NCI-H187 treated with DMSO at 0.1 percent for 48 hours (cell line): ENCODE measurements at places on chromosomes 5 and 9.
A peak's percentile ranks its signal among the peaks of the same experiment; 100 is the strongest.

DNA sequence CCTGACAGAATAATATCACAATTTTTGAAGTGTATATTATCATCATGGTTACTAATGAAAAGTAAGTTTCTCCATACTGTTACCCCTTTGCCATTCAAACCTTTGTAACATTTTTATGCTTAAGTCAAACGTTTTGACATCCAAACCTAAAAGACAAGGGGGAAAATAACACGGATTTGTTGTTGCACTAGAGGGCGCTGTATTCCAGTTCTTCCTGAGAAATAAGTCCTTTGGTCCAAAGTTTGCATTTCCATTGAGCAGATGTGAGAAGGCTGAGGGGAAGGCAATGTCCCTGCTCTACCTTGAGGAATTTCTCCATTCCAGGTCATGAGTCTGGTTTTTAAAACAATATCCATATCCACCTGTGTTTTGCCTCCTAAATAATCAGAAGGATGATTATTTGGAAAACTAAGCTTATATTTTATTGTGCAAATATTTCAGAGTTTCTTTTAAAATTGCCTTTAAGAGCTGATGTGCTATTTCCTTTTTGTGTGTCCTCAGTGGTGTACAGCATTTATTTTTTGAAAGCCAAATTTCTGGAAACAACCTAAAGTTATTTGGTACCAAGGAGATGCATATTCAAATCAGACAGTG is 9.7 kb downstream of the LECT2 start:
- no peak for DNase-seq

GRCh38 chr5:131258733-131259132 is 5.1 kb upstream of the CDC42SE2 start:
- no peak for DNase-seq

DNA sequence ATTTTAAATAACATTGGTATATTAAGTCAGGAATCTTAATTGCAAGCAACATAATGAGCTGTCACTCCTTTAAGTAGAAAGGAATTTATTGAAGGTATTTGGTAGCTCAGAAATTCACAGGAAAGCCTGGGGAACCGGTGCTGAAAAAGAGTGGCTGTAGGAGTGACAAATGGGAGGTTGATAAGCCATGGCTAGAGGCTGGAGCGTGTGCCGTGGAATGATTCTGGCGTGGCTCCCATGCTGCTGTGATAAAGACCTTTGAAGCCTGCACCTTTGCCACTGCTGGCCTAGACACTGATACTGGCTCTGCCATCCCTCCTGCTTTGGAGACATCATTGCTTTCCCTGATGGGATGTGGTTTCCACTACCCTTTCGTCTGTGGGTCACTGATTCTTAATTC is 65.7 kb upstream of the ATG10 start:
- DNase-seq, result no peak

DNA sequence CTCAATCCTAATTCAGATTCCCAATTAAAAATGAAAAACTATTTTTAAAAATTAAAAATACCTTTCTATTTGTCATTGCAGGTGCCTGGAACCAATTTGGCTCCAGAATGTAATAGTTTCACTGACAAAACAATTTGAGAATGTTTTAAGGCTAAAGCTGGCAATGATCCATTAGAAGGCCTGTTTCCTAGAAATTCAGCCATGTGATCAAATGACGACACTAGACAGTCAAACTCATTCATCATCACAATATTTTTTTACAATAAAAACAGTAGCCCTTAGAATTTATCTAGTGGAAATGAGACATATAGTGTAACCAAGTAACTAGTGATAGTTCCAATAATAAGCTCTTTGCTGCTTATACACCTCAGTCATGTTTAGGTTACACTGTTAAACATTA is 75.4 kb upstream of the MAP3K1 start:
- DNase-seq, result no peak

DNA sequence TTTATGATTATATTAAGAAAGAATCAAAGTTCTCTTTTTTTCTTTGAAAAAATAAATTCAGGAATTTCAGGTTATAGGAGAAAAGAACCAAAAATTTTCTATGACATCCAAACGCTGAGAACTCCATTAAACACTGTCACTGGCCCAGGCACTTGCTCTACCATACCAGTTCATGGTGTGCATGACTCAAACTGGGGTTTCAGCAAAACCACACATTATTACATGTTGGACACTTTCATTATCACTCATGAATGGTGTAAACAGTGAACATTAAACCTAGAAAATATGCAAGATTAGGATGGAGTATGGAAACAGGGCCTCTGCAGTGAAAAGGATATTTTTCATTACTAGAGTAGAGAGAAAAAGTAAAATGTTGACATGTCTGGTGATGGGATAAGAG is 369.9 kb upstream of the FAM174A start:
- no peak for DNase-seq

- DNase-seq, result no peak
These were observed 499.5 kb upstream of the BRINP1 start for GRCh38 chr9:119868694-119869093.

DNA sequence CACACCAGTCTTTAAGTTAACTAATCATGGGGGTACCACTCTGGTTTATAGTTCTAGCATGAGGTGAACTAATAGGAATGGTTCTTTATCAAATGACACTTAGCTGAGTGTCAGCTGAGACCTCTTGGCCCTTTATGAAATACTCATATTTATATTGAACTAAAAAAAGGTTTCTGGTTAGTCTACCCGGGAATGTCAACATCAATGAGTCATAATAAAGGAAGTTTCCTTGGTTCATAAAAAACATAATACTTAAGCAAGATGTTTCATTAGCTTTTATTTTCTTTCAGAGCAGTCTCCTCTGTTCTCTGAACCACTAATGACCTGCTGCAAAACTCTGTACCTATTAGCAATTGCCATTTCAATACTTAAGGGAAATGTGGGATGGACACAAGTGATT is 13.7 kb downstream of the DAB2 start:
- no peak for DNase-seq

GRCh38 chr5:68440651-68441050 is 225.1 kb downstream of the PIK3R1 start:
- DNase-seq, result no peak

- no peak for DNase-seq
These were observed 272.8 kb downstream of the TAF11L14 start for GRCh38 chr5:17907094-17907493.

DNA sequence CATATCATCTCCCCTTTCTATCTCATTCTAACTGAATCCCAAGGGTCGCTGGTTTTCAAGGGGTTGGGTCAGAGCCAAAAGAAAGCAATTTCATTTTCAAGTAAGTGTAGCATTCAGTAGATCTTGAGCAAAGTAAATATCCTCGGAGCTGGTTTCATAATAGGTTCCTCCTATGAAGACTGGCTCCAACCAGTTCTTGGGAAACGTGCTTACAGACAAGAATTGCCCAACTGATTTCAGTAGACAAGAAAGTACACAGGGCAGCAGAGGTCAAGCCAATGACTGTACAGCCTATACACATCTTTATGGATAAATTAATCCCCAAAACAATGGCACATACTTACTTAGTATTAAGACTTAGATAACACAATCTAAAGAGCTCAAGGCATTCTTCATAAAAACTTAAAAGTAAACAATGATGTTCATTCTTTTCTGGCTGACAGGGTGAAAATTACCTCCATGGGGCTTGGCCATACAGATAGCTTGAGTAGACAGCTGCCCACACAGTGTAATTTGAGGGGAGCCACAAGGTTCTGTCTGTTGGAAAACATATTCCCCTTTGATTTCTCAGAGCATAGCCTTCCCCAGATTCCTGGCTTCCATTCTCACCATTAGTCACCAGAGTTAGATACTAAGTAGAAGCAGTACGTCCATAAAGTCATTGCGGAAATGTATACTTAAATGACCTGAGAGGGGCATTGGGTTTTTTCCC is 163.9 kb downstream of the ARRDC3 start:
- peak; percentile 18 for DNase-seq

DNA sequence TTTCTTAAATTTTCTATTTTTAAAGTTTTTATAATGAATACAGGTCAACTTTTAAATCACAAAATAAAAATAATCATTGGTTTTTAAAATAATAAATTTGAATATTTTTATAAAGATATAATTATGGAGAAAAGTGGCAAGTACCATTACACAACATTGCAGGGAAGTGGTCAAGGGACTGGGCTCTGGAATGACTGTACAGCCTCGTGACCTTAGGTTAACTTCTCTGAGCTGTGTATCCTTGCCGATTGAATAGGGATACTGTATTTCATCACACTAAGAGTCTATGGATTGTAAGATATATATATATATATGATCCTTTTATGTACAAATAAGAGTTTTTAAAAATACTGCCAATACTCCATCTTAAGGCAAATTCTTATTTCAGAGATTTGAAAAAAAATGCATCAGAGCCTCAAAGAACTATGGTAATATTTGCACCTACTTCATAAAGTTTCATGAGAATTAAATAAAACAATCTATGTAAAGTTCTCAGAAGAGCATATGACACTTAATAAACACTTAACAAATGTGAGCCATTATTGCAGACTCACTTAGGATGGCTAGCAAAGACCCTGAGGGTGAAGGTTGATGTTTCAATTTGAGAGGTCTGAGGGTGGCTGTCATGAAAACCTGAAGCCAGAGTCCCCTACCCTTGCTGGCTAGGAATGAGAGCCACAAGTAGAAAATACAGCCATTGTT is 136.5 kb downstream of the CCDC192 start:
- DNase-seq, result no peak

- DNase-seq, result no peak
These were observed 339.8 kb upstream of the RGMB start for GRCh38 chr5:98433673-98434072.

DNA sequence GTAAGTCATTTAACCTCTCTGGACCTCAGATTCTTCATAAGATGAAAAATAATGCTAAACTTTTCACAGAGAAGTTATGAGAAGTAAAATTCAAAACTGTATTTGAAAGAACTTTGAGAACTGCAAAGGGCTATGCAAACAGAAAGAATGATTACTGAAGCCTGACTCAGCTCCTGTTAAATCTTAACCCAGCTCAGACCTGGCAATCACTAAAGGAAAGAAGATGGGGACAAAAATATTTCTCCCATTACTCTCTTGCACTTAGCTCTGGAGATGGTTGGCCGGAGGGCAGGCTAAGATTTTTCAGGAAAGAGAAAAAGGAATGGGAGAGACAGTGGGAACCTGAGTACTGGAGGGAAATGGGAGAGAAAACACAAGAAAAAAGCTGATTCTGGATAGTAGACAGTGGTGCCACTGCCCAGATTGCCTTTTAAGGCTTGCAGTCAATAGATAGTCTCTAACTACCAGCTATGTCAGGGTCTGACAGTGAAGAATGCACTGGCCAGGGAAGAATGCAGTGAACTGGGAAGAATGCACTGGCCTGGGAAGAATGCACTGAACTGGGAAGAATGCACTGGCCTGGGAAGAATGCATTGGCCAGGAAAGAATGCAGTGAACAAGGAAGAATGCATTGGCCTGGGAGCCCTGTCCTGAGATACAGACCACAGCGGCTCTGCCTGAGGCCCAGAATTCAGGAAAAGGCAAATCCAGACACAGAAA is 25.2 kb upstream of the CEMIP2 start:
- DNase-seq, result no peak

GRCh38 chr9:137166380-137167229 is 3.2 kb downstream of the LRRC26 start:
- DNase-seq, result no peak

GRCh38 chr9:130498298-130498917 is 53.6 kb downstream of the ASS1 start:
- no peak for DNase-seq

DNA sequence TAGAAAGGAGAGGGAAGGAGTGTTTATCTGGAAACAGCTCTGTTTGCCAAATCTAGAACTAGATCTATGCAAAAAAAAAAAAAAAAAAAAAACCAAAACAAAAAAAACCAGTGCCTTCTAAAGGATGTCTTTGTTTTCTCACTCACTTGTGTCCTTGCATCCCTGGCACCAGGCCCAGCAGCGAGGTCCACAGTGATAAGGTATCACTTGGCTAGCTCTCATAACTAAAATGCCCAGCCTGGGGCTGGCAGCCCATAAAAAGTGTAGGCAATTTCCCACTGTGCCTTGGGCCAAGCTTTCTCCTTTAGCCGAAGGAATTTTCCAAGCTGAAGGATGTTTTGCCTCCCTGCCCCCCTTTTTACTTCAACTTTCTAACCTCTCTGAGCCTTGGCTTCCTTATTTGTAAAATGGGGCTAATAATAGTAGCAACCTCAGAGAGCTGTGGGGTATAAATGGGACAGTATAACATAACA is 20.8 kb downstream of the RGS3 start:
- no peak for DNase-seq

- no peak for DNase-seq
These were observed 18.5 kb upstream of the SNX2 start for GRCh38 chr5:122756264-122756911.

DNA sequence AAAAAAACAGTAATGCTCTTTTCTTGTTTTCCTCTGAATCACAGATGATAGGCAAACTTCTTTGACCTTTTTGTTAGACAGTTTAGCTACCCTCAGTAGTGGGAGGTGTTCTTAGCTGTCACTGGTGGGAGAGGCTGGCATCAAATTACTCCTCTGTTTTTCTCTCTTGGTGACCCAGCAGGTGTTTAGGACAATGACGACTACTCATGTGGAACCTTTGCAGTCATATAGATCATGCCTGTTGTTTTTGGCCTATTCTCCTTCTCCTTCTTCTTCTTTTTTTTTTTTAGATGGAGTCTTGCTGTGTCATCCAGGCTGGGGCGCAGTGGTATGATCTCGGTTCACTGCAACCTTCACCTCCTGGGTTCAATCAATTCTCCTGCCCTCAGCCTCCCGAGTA is 15.4 kb upstream of the NPR2 start:
- DNase-seq, result peak; percentile 69

GRCh38 chr5:137735555-137736284 is at the start of gene KLHL3:
KLHL3 (minus strand) TSS chr5:137736089; CDS start chr5:137735646, 443 bp downstream.
- peak; percentile 37 for DNase-seq

DNA sequence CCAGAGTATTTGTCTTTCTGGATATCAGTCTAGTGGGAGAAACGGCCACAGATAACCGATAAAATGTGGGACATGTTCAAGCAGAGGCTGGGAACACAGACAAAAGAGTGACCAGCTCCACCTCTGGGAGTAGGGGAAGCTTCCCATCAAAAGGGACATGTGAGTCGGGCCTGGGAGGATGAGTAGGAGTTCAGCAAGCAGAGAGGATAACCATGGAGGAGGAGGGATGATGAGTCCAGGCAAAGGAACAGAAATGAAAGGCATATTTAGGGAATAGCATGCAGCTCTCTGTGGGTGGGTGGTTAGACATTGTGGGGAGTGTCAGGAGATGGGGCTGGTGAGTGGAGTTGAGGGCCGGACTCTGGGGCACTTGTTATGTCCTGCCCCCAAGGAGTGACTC is 61.5 kb downstream of the ERGIC1 start:
- no peak for DNase-seq

DNA sequence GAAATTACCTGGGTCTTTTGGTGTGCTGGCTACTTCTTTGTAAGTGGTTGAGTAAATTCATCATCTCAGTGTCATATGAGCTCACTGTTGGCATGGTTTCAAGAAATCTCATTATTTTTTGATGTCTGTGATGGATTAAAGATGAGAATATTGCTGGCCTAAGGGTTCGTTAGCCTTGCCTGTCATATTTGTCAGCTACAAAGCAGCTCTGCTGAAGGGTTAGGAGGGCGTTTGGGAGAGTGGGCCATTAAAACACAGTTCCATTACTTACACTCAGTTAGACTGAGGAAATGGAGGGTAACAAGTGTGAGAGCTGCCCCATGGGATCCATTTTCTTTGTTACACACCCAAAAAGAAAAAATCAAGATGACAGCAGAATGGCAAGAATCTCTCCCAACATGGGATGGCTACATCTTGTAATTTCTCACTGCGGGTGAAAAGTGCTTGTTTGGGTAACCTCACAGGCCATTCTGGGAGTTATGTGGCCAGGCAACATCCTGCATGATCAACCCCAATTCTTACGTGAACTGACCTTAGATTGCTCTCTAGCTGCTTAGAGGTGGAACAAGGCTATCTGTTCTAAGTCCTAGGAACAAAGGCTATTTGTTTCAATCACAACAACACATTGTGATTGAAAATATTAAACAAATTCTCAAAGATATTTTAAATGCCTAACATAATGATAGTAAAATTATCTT is 609.5 kb upstream of the RGMB start:
- no peak for DNase-seq
